ENCODE measurements at places on chromosomes 16 and 17.

- DNase-seq = no peak
Observed at GRCh38 chr17:30858556-30859250, 26.9 kb downstream of the ATAD5 start.

DNA sequence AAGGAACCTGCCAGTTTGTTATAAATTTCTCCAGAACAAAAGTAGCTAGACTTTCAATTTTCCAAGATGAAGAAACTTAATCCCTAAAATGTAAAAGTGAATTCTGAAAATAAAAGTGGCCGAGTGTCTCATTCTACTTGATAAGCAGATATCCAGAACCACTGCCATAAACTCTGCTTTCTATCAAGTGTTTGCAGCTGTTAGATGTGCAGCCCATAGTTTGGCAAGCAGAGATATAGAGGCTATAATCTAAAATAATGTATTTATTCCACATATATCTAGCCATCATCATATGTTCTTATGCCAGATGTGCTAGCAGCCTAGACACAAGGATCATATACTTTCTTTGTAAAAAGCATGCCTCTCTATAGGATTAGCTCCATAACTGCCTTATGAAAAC is 14.7 kb upstream of the FBXL20 start:
- no peak for DNase-seq

GRCh38 chr17:4043862-4044261 is 79.6 kb upstream of the ATP2A3 start:
- DNase-seq = peak; percentile 46

GRCh38 chr16:21957714-21958346 is 4.7 kb downstream of the UQCRC2 start:
- DNase-seq = no peak

DNA sequence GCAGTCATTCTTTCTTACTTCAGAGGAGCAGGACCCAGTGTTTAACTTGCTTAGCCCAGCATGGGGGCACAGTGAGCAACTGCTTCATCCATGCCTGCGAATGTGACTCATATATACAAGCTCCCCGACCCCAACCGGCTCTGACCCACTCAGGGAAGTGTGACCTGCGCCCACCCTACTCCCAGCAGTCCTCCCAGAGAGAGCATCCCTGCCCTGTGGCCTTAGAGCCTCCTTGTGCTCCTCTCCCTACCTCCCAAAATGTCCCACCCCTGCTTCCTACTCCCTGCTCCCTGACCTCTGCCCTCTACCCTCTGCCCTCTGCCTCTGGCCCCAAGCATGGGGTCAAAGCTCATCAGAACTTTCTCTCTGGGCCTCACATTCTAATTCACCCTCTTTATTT is 46.9 kb upstream of the DLX4 start:
- DNase-seq = no peak

- no peak for DNase-seq
Observed at GRCh38 chr16:49921791-49922456, 66.0 kb upstream of the ZNF423 start.

DNA sequence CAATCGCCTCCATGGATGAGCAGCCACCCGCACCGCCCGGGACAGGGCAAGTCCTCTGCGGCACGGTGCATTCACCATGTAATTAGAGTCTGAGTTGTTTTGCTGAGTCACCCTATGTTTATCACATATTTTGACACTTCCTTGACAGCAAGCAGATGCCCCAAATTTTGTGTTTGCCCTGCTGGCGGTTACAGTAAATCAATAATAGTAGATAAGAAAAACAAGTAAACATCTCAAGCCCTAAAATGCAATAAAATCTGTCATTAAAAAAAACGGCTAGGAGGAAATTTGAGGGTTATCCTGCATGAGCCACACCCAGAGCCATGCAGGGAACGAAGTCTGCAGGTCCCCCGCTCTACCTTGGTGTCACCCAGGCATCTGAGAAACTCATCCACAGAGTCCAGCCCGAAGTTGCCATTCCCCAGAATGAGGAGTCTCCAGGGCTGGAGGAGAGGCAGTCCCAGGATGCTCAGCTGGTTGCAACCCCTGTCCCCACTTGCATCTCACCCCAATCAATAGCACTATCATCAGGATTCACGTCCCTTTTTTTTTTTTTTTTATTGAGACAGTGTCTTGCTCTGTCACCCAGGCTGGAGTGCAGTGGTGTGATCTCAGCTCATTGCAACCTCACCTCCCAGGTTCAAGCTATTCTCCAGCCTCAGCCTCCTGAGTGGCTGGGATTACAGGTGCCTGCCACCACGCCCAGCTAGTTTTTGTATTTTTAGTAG is 16.5 kb upstream of the ST6GALNAC1 start:
- no peak for DNase-seq

DNA sequence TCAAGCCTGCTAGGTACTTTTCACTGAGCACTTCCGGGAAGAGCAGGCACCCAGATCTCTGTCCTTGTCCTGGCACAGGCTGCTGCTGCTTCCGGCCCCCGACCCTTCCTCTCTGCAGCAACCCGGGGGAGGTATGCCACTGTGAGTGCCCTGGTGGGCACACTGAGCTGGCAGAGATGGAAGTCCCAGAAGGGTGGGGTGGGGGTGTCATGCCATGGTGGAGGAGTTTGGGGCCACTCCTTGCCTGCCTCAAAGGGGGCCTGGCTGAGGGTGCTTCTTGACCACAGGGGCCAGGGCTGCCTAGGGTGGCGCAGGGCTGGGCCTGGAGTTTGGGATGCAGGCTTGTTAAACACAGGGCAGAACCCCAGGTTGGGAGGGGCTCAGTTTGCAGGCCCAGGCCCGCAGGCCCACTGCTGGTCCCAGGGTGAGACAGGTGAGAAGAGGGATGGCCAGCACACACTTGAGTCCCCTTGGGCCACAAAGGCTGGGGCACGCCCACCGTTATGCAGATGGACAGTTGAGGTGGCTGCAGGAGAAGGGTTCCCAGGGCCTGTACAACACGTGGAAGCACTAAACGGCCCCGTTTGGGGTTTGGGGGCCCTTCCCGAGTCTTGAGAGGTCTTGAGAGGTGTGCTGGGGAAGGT is 8.7 kb downstream of the TMEM235 start:
- no peak for DNase-seq

GRCh38 chr16:53083119-53083518 is 28.3 kb downstream of the CHD9 start:
- DNase-seq = no peak

DNA sequence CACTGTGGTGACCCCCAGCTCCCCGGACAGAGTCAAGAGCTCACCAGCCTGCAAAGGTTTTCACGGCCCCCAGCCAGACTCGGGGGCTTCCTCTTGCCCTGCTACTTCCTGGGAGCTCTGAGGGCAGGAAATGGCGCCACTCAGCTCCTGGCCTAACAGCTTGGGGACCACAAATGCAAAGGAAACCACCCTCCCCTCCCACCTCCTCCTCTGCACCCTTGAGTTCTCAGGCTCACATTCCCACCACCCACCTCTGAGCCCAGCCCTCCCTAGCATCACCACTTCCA is 375 bp upstream of the SPN start:
- DNase-seq = no peak

DNA sequence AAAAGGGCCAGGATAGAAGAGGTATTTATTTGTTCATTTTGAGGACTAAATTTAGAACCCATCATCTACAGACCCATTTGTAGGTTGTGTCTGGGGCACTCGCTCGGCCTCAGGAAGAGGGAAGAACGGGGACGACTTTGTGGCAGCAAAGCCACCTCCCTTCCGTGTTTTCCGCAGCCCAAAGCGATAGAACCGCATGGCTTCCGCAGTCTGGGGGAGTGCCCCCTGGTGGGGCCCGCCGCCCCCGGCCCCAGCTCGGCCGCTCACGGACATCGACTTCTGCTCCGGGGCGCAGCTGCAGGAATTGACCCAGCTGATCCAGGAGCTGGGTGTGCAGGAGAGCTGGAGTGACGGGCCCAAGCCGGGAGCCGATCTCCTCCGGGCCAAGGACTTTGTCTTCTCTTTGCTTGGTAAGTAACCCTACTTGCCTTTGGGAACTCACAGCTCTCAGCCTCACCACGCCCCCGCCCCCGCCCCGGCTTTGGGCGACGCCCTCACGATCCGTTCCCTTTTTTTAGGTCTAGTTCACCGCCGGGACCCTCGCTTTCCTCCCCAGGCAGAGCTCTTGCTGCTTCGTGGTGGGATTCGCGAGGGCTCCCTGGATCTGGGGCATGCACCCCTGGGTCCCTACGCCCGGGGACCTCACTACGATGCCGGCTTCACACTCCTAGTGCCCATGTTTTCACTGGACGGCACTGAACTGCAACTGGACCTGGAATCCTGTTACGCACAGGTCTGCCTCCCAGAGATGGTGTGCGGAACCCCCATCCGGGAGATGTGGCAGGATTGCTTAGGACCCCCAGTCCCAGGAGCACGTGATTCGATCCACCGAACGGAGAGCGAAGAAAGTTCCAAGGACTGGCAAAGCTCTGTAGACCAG is 681 bp downstream of the TMEM102 start:
- no peak for DNase-seq

- no peak for DNase-seq
Observed at GRCh38 chr17:68621065-68621464, 19.9 kb upstream of the FAM20A start.

- no peak for DNase-seq
Observed at GRCh38 chr16:87060034-87060986, 256.9 kb downstream of the C16orf95 start.

DNA sequence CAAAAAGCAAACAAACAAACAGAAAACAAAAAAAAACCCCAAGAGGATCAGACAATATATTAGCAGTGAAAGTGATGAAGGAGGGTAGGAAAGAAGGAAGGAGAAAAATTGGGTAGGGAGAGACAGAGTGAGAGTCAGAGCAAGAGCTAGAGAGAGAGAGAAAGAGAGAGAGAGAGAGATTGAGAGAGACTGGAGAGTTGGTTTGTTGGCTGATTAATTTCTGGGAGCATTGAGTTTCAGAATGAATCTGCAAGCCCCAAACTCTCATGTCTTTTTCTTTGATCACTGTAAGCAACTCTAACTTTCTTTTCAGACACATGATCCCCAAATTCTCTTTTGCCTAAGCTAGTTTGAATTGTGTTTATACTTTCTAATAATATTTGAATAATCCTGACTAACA is 388.1 kb downstream of the SHISA9 start:
- no peak for DNase-seq

DNA sequence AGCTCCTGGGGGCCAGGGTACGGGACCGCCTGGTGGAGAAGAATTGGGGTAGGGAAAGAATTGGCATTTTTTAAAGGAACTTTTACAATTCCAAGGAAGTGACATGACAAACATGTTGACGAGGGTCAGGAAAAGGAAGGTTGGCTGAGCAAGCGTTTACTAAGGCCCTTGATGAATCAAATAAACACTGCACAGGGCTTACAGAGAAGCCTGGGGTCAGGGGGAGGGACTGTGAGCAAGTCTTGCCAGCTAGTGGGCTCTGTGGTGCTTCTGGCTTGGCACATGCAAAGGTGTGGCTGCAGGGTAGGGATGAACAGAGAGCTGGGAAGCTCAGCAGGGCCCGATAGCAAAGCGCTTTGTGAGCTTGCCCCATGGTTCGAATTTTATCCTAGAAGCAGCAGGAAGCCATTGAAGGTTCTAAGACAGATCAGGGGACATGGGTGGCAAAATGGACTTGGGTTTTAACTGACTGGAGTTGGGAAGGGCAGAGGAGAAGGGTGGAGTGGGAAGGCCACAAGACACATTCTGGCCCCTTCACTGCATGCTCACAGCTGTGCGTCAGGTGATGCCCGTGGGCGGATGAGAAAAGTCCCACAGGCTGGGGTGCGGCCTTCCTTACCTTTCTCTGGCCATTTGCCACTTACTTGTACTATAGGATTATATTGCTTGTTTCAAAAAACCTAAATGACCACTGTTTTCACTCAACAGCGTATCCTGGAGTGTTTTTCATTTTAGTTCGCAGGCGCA is 117.8 kb downstream of the SOCS1 start:
- no peak for DNase-seq
